ENCODE measurements at places on chromosomes 5 and 9.

DNA sequence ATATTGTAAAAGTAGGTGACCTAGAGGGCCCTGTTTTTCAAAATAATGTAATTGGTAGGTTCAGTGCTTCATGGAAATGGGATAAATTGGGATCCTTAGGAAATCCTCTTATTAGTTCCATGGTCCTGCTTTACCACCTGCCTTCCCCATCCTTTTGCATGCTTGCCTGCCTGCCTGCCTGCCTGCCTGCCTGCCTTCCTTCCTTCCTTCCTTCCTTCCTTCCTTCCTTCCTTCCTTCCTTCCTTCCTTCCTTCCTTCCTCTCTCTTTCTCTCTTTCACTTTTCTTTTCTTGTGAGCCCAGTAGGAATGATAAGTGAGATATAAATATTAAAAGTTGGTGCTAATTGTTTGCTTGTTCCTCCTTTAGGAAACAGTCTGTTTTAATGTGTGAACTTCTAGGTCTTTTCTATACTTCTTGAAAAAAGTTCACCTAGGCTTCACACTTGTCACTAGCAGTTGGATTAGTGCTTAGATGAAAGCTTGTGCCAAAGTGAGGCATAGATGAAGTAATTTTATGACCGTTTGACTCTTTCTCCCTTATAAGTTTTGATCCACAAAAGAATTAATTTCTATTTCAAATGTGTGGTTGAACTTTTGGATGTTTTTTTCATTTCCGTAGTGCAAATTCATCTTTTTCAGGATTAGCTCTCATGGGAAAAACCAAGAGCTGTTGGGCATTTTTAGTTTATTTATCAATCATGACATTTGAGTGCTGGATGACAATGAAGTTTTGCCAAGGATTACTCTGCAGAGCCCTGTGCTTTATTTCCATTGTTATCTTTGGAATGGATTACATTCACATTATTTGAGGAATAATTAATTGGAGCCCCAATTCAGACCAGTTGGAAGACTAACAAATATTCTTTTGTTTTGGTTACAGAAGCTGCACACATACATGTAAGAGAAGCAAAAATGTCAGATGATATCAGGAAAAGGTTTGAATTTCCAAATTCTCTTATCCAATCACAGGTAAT lies 30.7 kb downstream of the FOCAD start:
- no peak for DNase-seq

DNA sequence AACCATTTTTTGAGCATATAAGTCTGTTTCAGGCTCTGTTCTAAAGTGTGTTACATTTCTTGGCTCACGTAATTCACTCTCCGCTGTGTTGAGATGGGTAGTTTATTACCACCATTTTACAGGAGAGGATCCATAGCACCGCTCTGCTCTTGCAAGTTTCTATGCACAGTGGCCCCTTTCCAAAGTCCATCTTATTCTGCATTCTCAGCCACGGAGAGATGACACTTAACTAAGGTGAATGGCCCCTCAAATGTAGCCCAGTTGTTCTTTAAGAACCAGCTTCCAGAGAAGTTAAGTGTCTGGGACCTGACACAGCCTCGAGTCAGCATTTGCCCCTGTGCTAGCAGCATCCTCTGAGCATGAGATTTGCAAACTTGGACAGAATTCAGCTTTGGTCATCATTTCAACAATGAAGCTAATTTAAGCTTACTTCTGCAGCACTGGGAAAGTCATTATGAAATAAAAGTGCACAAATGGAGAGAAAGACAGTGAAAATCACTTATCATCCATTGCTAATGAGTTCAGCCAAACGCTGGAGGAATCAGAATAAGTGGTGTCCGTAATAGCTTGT lies 61.9 kb downstream of the FAM78A start:
- DNase-seq, result no peak

GRCh38 chr5:133842846-133843611 lies 125.4 kb downstream of the C5orf15 start:
- no peak for DNase-seq

- no peak for DNase-seq
These were observed 28.3 kb downstream of the UHRF2 start for GRCh38 chr9:6441269-6441668.
